Activated CD4-positive, alpha-beta T cell treated with anti-CD3 and anti-CD28 coated beads, Interleukin-2, amount 50 U/mL, for 24 hours (primary cell): ENCODE measurements at places on chromosomes 3 and 15.

DNA sequence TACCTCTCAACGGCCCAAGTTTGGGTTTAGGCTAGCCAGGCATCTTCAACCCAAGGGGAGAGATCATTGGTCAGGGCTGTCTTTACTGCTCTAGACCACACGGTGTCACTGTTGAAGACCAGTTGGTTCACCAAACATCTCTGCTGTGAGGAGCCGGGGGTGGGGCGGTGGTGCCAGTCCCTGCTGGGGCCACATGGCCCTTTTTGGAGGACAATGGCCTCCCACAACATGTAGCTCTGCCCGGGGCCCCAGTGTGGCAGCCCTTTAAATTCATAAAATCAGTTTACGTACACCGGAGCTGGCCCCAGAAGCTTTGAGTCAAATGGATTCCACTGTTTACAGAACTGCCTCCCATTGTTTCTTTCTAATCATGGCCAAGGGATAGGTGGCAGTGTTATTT is 19.1 kb upstream of the TM4SF18 start:
- no peak for DNase-seq

- DNase-seq, result no peak
Measured at GRCh38 chr3:24588629-24589512, 94.2 kb upstream of the THRB start.

DNA sequence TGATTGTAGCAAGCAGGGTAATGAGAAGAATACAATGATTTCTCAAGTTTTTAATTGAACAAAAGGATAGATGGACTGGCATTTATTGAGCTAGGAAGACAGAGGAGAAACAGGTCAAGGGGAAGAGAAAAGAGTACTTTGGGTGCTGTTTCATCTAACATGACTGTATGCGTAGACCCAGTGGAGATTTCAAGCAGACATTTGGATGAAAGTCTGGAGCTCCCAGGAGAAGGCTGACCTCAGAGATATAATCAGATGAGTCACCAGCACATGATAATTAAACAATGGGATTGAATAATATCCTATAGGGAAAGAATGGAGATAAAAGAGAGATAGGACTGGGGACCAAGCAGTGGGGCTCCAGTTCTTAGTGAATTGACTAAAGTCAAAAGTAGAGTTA is 194.9 kb downstream of the ARRDC4 start:
- DNase-seq, result no peak

GRCh38 chr3:113743006-113743630 is 2.9 kb downstream of the NAA50 start:
- no peak for DNase-seq

DNA sequence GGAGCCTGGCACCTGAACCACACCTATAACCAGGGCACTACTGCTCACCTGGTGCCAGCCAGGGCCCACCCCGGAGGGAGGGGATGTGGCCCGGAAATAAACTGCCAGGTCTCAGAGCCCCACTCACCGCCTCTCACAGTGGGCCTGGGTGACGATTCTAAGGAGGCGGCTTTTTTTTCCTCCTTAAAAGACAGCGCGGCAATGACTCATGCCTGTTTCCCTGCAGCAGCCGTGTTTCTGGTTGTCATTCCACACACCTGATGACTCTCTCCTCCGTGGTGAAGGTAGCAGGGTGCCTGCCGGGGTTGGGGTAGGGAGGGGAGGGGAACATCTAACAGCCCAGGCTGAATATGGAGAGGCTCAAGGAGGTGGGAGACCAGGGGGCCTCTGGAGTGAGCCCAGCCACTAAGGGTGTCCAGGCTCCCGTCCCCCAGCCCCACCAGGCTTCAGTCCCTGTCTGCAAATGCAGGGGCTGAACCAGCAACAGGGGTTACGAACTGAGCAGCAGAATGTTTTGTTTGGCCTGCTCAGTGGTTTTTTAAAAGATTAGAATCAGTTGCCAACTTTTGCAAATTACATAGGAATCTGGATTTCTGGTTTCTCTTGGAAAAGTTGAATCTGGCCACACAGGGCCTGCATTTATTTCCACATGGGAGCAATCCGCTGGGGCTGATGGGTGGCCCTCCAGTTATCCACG is 127.3 kb upstream of the LINGO1 start:
- DNase-seq, result no peak

DNA sequence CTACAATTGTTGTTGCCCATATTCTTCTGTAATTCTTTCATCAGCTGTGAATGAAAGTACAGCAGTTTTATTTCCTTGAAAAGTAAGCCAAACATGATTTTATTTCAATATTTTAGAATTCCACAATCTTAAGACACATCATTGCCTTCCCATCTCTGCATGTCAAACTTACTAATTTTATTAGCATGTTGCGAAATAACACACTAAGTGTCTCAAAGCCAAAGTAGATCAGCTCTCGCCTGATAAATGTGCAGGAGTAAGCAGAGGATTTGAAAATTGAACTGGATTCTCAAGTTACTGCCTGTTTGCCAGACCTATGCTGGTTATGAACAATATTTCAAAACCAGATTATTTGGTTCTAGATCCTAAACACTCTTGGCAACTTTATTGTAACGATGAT is 25.7 kb downstream of the TGFBR2 start:
- DNase-seq, result no peak

DNA sequence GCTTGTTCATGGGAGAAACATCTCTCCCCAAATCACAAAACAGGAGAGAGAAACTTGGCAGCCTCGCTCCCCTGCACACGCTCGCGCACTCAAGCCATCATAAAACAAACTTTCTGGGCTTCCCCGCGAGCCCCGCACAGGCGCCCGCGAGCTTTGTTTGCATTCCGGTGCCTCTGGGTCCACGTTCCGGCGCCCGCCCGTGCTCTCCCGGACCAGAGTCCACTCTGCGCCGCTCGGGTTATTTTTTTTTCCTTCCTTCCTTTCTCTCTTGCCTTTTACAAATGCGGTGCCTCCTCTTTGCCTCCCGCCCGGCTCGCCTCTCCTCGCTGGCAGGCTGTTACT is 363 bp downstream of the MAGI1 start:
- no peak for DNase-seq

DNA sequence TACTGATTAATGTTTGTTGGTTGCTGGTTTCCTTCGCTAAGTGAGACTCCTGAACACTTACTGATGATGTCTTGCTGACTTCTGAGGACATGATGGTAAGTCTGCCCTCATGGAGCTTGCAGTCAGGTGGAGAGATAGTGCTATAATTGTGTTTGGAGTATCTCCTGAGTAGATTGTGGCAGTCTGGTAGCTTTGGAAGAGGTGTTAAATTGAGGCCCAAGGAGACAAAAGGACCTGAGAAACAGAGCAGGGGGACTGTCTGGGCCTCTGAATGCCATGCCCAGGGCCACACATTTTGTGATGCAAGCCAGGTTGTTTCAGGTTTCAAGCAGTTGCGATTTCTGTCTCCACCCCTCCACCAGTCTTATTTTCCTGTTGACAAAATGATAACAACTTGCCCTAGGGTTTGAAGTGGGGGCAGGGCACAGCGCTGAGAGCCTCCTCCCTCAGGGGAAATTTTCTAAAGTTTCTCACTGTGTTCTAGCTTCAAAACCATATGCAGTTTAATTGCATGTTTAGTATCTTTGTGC is 16.7 kb downstream of the SMAD3 start:
- DNase-seq, result no peak

- DNase-seq, result no peak
Measured at GRCh38 chr3:52848617-52849016, 13.8 kb upstream of the MUSTN1 start.

GRCh38 chr15:80778964-80779657 is at the start of gene CEMIP:
TSS of gene CEMIP (plus strand) at chr15:80779370. CDS start at chr15:80873880, 94,510 bp downstream.
- peak; percentile 28 for DNase-seq

DNA sequence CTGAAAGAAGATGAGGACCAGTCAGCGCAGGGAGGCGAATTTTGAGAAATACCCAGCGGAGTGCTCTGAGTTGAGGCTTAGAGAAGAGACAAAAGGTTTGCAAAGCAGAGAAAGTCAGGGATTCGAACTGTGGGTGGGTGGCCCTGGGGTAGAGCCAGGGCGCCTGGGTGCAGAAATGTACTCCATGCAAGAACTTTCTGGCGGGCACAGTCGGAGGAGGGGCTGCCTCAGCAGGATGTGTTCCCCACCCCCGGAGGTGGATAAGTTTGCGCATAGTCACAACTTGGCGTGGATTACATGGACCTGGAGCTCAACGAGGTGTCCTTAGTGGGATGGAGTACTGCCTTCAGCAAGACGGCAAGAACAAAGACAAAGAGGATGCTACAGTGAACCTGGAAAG is 117.3 kb upstream of the ALDH1A3 start:
- no peak for DNase-seq

DNA sequence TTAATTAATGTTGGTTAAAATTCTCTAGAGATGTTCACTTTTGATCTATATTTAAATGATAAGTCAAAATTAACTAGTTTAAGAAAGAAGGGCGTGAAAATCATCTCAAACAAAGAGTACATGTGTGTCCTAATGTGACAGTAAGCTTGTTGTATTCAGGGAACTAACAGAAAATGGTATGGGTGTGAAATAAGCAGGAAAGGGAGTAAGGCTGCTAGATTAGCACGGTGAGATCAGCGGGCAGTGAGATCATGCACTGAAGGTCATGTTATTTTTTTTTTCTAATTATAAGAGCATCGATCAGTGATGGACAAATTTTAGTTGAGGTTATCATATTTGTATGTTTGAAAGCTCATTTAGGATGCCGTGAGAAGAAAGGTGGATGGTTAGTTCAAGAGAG is 430.8 kb downstream of the DIPK2A start:
- no peak for DNase-seq

GRCh38 chr15:63135281-63135680 is 13.6 kb downstream of the LACTB start:
- DNase-seq, result no peak

GRCh38 chr3:46852839-46853355 is 10.3 kb downstream of the MYL3 start:
- no peak for DNase-seq

DNA sequence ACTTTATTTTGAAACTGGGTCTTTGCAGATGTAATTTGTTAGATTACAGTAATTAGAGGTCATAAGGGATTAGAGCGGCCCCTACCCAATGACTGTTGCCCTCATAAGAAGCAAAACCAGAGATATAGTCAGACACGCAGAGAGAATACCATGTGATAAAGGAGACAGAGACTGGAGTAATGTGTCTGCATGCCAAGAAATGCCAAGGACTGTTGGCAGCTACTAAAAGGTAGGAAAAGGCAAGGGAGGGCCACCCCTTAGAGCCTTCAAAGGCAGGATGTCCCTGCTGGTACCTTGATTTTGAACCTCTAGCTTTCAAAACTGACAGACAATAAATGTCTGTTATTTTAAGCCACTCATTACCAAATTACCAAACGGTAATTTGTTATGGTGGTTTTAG is 548.2 kb downstream of the FHIT start:
- no peak for DNase-seq

GRCh38 chr3:126654571-126655383 is at the start of gene TXNRD3:
TSS of gene TXNRD3 (minus strand) at chr3:126655124.
- DNase-seq, result peak; percentile 67

- DNase-seq, result no peak
Measured at GRCh38 chr3:113124256-113124830, 87.0 kb upstream of the BOC start.

- no peak for DNase-seq
Measured at GRCh38 chr3:24773798-24774197, 279.1 kb upstream of the THRB start.

- DNase-seq, result no peak
Measured at GRCh38 chr15:71051539-71051938, 63.7 kb upstream of the THSD4 start.

- DNase-seq, result no peak
Measured at GRCh38 chr3:99997293-99997692, 117.0 kb downstream of the FILIP1L start.

DNA sequence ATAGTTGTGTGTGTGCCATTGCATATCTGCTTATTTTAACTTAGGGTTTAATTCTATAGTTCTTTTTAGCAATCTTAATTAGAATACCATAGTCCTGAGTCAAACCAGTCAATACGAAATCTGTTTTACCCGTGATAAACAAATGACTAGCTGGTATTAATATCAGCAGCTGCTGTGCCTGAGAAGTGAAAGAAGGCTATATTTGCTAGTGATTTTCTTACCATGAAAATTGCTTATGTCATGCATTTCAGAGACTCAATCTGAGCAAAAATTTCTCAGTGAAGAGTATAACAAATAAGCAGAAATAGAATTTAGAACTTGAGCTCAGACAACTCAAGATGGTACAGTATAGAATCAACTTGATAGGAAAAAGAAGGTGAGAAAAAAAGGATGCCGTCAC is 820.4 kb downstream of the NAALADL2 start:
- DNase-seq, result no peak

DNA sequence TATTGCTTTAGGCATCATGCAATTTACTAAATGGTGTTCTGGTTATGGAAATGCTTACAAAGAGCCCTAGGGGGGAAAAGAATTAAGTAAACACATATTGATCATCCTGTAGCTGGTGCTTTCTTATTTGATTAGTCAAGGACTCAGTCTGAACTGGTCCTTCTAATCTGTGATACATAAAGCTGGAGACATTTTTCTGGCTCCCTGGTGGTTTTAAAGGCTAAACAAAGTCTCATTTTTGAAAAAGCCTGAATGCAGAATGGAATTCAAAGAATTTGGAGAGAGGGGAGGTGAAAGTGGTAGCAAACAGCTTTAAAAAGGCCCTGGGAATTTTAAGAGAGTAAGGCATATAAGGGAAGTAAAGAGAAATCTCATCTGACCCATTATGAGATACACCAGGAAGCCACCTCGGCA is 149.7 kb downstream of the RBMS3 start:
- no peak for DNase-seq

- DNase-seq, result peak; percentile 77
Measured at GRCh38 chr3:151168269-151169094, 34.5 kb downstream of the GPR171 start.

GRCh38 chr15:49178497-49178896 is 8.4 kb downstream of the GALK2 start:
- no peak for DNase-seq

DNA sequence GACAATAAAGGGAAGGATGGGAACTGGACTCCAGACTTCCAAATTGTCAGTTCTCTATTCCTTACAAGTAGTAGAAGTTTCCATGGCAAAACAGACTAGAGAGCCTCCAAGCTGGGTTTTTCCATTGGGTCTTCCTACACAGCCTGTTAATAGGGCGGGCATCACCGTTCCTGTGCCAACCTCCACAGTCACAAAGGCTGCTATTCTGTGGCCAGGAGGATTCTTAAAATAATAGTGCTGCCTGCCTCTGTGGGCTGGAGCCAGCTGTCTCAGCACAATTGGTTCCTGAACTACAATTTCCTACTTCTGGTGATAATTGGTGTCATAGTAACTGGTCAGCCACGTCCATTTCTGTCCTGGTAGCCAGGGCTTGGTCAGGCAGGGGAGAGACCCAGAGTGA is 38.6 kb downstream of the LYZL4 start:
- DNase-seq, result no peak

- DNase-seq, result no peak
Measured at GRCh38 chr3:189363590-189364255, 192.0 kb downstream of the TPRG1 start.
